Anterior cingulate cortex (tissue), 58 donors: ENCODE measurements at places on chromosomes 5 and 9.

DNA sequence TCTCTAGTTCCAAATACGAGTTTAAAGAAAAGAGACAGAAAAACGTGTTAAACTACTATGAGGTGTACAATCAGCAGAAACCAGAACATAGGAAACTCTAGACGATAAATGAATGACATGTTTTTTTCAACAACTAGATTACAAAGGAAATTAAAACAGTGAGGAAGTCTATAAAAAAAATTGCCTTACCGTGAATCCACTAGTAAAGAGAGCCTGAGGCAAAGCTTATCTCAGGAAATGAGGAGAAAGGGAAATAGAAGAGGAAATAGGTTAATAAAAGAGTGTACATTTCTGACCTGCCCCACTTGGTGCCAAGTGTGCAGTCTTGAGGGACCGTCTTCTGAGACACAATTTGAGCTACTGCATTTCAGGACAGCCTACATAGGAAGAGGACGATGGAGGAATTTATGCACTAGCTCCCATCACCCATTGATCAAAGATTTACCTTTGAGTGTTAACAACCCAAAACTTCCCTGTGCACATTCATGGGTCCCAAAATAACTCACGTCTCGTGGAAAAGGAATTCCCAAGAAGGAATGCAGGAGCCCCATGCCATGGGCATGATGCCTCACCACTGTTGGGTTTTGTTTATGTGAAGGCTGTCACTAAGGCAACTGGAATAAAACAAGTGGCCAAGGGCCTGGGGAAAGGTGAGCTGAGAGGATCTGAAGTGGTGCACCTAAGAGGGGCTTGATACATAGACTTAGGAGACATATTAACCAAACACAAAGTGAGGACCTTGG lies 53.6 kb upstream of the SLC1A3 start:
- no peak for DNase-seq

- no peak for DNase-seq
These were observed 34.5 kb downstream of the HRH2 start for GRCh38 chr5:175692235-175692995.

DNA sequence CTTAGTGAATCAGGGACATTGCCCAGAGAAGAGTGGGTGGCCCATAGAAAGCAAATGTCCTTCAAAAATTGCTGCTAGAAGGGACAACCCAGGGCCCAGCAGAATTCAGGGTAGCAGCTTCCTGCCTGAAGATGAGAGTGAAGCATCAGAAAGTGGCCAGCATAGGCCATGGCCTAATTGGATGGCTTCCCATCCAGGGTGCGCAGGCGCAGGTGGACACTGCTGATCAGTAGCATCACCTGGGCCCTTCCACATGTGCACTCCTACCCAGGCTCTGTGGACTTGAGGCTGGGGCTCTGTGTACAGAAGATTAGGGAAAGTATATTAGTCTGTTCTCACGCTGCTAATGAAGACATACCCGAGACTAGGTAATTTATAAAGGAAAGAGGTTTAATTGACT lies 58.6 kb upstream of the GARNL3 start:
- DNase-seq = no peak

GRCh38 chr9:68798423-68798822 lies 93.4 kb downstream of the PIP5K1B start:
- DNase-seq = no peak

- no peak for DNase-seq
These were observed 1058.7 kb upstream of the WWC1 start for GRCh38 chr5:167232675-167233311.

- DNase-seq = no peak
These were observed 28.4 kb upstream of the IRX4 start for GRCh38 chr5:1910861-1911772.

DNA sequence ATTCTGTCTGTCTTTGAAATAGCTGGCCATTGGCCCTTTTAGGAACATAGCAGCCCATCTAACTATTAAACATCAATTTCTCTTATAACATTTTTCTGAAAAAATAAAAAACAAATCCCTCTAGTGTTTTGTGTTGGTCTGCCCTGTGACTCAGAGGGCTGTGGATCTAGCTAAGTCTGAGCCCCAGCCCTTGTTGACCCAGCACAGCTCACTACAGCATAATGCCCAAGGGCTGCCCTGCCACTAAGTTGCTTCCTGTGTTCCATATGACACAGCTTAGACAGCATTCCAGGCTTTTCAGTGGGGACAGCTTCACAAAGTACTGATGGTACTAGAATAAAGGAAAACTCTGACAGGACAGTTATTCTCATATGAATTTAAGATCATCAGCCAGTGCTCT lies 136.0 kb downstream of the SCAMP1 start:
- DNase-seq = no peak

DNA sequence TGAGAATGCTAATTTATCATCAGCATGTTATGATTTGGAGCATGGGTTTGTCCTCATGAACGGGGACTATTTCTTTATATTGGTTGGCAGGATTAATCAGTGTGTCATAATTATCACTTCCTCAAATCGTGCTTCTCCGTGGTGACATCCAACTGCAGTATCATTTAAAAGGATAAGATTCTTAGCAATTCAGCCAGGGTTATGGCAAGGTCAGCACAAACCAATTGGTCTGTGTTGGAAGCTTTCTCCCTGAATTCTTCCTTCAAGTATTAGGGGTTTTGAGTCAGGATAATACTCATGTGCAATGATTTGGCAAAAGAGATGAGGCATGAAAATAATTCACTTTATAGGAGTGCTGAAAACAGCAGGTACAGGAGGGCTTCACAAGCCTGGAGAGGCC lies 5.5 kb upstream of the CAMLG start:
- DNase-seq = no peak

DNA sequence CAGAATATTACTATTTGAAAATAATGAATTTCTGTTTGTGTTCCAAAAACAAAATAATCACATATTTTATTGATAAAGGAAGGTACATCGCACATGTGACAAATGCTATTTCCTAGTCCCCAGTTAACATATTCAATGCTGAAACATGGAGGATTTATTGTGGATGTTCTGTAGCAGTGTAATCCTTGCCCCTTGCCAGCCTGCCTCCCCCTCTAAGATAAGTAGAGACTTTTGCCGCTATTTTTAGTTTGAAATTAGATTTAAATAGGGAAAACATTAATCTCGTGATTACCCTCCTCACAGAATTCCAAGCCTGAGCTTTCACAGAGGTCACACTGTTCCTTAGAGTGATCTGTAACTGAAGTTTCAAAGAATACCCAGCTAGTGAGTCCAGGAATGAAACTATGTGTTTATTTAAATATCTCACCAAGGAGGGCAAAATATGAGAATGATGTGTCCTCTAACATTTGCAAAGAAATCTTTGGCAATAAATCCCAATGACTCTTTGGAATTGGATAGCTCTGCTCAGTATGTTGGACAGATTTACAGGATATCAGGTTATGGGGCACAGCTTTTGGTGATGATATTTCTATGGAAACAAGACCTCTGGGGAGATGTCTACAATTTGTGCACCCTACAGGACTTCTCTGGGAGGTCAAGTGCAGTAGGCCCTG lies 17.3 kb downstream of the CTXN3 start:
- DNase-seq = no peak

DNA sequence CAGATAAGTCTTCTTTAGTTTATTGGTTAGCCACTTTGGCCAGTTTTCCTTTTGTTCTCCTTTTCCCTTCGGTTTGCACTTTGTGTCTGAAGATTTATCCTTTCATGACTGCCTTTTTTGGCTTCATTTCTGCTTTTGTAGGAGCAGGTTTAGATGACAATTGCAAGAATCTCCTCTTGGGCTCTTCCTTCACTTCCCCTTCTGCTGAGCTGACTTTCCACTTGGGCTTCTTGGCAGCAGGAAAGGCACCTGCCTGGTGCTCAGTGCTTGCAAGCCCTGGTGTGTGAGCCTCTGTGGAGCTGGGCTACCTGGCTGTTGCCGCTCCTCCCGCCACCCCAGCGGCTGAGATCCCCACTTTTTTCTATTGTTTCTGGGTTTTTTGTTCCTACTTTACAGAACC lies 7.3 kb downstream of the CCDC112 start:
- no peak for DNase-seq

DNA sequence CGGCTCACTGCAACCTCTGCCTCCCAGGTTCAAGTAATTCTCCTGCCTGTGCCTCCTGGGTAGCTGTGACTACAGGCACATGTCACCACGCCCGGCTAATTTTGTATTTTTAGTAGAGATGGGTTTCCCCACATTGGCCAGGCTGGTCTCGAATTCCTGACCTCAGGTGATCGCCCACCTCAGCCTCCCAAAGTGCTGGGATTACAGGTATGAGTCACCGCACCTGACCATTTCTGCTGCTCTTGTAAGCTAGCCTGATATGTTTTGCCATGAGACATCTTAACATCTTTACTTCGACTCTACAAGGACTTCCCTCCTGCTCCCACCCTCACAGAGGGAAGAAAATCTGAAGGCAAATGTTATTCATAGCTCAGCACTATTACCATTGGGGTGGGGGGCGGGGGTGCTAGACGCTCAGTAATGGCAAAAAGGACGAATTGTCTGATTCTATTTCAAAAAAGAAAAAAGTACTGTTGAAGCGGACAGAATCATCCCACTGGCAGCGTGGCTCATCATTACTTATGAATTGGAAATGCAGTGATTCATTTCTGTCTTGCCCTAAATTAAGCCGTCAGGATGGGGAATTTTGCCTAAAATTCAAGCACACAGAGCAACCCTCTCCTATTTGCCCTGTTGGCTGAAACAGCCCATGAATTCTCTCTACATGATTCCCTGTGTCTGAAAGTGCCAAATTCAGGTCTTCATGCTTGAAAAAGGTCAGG lies 46.4 kb upstream of the WWC1 start:
- DNase-seq = no peak

DNA sequence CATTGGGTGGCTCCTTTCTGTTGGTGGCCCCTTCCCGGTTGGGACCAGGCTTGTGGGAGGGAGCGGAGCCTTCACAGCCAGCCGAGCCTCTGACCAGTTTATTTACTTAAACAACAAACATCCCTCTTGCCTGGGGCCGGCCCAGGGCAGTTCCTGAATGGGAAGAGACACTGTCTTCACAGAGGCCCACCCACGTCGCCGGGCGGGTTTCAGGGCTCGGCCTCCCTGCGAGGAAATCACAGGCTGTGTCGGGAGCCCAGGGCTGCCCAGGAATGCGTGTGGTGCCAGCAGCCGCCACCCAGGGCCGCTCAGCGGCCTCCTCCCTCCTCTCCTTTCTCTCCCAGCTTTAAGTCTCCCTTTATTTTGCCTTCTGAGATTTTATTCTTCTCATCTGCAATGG lies 132.5 kb downstream of the HSD17B3 start:
- no peak for DNase-seq

DNA sequence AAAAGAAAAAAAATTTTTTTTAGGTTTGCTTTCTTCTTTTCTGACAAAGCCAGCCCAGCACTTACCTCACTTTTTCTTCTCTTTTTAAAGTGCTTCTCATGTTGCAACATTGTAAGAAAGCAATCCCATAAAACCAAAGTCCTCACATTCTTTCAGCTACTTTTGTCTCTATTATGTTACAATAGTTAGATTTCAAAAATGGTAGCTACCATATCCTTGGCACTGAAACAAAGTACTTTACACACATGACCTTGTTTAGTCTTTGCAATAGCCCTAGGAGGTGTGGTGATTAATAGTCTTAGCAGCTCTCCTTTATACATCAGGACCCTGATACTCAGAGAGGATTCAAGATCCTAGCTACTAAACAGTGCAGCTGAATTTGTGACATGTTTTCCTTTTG lies 23.5 kb upstream of the CARTPT start:
- DNase-seq = no peak

DNA sequence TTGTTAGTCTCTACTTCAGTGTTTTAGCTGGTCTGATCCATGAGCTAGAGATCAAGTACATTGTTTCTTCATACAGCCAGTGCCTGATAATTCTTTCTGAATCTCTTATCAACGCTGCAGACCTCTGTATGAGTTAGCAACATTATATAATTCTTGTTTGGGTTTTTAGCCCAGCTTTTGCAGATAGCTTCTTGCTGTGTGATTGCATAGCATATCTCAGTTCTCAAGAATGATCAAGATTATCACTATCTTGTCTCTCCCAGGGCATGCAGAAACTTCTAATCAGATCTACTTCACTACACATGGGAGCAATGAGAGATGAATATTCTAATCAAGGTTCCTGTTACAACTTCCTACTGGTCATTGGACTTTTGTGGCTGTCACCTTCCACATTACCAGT lies 158.3 kb downstream of the FAM174A start:
- no peak for DNase-seq

DNA sequence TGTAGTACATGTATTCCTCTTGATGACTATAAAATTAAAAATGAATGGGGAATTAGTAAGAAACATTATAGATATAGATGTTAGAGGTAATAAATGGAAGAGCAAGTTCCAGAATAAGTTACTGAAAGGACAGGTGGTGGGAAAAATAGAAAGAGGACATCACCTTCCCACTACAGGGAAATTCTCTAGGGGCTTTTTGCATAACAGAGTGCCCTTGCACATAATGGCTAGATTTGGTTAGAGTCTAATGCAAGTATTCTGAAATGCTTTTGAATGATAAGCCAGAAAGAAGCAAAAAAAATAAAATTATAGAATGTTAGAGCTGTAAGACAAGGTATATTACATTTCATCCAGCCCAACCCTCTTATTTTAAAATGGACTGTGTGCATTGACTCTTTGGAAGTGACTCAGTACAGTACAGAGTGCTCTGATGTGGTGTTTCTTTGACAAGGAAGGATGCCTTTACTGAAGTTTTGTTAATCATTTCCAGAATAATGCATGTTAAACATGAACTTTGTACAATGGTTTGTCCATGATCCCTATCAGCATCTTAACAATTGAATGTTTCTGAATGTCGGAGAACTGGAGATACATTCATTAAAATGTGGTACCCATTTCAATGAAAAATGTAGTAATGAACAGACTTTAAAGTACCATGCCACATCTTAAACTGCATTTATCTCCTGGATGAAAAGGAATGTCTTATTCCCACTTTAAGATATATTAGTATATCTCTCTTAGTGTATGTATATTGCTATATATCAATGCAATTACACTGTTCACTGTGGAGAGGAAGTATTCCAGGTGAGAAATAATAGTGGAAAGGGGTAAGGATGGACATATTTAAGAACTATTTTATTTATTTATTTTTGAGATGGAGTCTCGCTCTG lies 391.1 kb downstream of the ADGRV1 start:
- no peak for DNase-seq

DNA sequence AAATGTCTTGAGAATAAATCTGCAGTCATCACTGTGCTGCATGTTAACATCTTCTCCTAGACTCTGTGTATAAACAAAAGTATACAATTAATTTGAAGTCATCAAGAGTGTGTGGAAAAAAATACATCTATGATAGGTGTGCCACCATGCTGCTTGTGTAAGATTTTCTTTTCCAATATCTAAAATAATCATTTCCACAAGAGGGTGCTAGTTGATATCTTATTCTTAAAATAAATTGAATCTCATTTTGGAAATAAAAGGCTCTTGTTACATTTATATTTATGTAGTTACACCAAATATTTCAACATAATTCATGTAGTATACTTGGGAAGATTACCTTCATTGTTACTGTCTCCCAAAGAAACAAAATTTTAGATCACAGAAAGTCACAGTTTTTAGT lies 14.1 kb upstream of the MOCS2 start:
- DNase-seq = no peak

- DNase-seq = no peak
These were observed 85.6 kb downstream of the OLFM1 start for GRCh38 chr9:135173066-135173465.

GRCh38 chr9:14098486-14099180 lies 215.3 kb downstream of the NFIB start:
- no peak for DNase-seq
